Myocyte (in vitro differentiated cells): ENCODE measurements at places on chromosomes 13 and 19. TPM values are rescaled to one million over a fixed set of nuclear protein-coding genes. Genes with fewer than 3 reads are reported as not detected.

Gene TNNT1
- 4,534 and 4,610 TPM in 2 replicates for total RNA-seq

- DNase-seq = no peak
Measured at GRCh38 chr13:90882551-90882950, 464.9 kb upstream of the MIR17HG start.

GRCh38 chr13:64256751-64257150 lies 2841.1 kb upstream of the PCDH20 start:
- DNase-seq = no peak

DNA sequence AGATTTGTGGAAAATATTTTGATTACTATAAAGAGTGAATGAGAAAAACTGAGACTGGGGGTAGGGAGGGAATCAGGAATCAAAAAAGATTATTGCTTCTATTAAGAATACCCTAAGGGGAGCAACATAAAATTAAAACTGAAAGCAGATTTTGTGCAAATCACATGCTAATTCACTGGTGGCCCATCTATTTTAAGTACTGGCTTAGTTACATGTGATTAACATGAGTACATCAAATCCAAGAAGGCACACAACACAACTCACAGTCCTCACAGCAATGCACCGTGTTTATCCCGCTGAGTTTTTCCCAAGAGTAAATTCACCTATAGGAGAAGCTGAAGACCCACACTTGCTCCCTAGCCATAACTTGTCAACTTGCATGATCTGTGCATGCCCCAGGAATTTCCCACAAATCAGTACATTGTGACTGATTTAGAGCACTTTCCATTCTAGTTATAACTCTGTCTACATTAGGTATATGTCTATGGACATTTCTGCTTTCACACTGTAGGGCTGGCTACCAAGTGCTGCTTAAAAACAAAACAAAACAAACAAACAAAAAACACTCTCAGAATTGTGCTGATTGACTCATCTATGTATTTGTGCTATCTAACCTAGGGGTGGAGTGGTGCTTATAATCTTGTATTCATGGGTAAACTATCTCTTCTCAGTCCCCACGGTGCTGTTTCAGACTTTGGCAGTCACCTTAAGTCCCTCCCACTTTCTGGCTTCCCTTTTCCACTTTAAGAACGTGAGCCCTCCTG lies 24.3 kb downstream of the AMER2 start:
- DNase-seq = no peak

- DNase-seq = no peak
Measured at GRCh38 chr13:48220981-48221685, 11.9 kb upstream of the ITM2B start.
